ENCODE measurements at places on chromosomes 11 and 22.

GRCh38 chr22:23764899-23765881 is 2.4 kb downstream of the C22orf15 start:
- no peak for DNase-seq

DNA sequence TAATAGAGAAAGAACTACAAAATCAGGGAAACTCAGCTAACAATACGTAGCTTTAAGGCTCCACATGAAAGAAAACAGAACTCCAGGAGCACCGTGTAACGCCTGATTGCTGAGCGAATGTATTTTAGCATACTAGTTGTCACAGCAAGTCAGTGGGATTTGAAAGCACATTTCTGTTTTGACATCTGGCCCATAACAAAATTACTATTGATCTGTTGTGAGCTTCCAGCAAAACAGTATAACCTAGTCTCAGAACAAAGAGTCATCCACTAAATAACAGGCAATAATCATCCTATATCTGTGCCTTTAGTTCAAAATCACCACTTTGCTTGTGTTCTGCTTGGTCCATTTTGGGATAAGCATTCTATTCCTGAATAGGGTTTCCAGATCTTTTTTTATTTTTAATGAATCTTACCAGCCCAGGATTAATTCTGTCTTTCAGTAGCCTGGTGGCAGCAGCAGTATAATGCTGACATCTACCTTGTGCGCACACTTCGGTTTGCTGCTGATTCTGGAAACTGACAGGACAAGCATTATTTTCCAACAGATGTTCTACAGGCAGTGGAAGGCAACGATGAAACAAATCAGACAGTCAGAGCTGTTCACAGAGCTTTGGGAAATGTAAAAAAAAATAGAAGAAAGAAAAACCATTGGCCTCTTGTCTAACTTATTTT is 66.2 kb downstream of the CADM1 start:
- no peak for DNase-seq

DNA sequence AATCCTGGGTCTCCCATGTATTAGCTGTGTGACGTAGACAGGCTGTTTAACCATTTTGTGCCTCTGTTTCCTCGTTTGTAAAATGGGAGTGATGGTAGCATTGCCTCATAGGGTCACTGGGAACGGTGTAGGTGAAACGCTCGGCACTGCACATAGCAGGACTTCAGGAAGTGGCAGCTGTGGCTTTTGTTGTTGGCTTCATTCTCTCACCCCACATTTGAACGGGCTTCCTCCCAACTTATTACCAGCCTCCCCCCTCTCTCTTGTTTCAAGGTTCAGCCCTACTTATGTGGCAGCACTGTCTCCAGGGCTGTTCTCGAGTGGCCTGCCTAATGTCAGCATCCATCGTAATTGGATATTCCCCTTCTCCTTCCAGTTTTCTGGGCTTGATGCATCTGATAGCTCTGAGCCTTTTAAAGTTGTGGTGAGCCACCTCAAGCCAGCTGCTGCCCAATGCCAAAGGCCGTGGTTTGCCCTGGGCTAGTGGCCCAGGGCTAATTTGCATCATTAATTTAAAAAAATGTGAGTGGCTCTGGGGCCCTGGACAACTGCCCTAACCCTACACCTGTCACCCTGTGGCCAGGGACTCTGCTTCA is 217.8 kb upstream of the TBCEL start:
- DNase-seq = no peak

DNA sequence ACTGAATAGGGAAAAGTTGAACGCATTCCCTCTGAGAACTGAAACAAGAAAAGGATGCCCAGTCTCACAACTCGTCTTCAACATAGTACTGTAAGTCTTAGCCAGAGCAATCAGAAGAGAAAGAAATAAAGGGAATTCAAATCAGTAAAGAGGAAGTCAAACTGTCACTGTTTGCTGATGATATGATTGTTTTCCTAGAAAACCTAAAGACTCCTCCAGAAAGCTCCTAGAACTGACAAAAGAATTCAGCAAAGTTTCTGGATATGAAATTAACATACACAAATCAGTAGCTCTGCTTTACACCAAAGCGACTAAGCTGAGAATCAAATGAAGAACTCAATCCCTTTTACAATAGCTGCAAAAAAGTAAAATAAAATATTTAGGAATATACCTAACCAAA is 471.2 kb upstream of the CNTN5 start:
- no peak for DNase-seq

DNA sequence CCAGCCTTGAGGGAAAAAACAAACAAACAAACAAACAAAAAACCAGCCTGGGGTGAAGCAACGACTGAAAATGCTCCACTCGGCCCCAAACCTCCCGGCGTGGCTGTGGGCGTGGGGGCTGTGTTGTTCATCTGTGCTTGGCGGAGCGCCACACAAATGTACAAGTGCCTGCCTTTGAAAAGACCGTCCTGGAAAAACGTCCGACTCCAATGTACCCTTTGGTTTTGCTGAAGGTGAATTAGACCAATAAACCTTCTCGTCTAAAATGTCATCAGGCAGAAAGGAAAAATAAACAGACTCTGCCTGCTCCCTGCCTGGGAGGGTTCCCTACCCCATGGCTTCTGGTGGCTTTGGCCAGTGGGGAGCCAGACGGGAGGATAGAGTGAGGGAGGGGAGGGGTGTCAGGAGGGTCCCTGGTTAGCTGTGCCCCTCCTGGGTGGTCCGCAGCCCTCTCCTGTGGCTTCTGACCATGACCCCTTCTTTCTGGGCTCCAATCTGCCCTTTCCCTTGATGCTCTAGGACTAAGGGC is 93.9 kb downstream of the TRMU start:
- no peak for DNase-seq

DNA sequence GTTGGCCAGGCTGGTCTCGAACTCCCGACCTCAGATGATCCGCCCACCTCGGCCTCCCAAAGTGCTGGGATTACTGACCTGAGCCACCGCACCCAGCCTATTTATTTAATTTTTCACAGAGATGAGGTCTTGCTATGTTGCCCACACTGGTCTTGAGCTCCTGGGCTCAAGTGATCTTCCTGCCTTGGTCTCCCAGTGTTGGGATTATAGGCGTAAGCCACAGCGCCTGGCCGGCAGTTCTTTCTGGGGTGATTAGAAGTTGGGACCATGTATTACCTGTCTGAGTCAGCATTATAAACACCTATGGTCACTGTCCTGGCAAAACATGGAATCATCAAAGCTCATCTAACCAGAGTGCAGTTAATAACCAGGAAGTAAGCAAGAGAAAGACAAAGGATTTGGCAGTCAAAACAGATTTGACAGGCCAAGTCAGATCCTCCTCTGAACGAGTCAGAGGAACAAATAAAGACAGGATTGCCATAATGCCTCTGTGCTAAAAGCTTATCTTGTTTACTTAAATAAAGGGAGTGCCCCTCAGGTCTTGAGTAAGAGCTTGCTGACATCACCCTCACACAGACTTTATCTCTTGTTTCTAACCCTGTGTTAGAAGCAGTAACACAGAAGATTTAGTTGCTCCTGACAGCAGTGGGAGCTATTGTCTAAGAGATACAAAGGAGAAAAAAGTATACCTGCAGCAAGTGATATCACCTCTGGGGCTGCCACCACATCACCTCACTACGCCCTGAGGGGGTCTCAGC is 3.7 kb downstream of the SERPIND1 start:
- DNase-seq = no peak

DNA sequence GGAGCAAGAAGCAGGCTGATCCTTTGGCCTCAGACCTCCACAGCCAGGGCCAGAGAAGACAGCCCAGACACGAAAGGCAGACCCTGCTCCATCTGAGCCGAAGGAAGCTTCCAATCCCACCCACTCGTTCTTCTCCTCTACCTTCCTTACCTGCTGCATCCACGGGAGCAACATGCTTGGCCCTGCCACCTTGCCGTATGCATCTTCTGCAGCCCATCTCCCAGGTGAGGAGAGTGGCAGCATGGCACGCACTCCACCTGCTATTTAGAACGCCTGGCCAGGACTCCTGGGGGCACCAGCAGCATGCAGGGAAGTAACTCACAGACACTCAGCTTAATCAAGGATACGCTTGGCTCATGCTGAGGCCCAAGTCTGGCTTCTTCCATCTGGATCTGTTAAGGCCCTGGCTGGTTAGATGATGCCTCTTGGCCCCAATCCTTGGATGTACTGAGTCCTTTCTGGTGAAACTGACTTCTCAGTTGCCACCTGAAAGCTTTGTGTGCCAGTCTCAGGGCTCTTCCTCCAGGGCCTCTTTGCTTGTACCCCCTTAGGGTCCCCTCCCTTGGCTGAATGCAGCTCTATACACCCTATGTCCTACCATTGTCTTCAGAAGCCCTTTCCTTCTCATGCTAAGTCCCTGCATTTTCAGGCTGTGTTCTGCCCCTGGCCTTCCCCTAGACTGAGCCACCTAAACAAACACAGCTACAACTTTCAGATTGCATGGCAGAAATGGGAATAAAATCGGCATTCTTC is 604.9 kb downstream of the BUD13 start:
- DNase-seq = no peak

DNA sequence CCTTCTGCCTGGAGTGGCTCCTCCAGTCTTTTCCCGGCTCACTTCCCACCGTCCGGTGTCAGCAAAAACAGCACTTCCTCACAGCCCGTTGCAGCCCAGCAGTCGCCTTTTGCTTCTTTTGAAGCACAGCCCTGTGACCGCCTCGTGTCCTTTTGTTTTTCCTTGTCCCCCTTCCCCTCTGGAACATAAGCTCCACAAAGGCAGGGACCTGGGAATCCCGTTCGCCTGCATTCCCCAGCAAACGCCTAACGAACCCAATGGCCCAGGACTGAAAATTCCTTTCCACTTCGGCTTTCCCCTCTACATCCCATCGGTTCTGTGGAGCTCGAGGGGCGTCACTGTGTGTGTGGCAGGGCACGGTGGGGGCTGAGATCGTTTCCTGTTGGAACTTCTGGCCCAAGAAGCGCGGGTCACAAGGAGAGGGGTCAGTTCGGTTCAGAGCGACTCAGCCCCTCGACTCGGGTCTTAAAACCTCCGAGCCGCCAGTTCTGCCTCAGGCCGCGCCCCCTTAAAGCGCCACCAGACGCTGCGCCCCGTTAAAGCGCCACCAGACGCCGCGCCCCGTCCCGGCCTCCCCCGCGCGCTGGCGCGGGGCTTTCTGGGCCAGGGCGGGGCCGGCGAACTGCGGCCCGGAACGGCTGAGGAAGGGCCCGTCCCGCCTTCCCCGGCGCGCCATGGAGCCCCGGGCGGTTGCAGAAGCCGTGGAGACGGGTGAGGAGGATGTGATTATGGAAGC is 841 bp downstream of the RIC8A start:
- DNase-seq = peak; percentile 92

DNA sequence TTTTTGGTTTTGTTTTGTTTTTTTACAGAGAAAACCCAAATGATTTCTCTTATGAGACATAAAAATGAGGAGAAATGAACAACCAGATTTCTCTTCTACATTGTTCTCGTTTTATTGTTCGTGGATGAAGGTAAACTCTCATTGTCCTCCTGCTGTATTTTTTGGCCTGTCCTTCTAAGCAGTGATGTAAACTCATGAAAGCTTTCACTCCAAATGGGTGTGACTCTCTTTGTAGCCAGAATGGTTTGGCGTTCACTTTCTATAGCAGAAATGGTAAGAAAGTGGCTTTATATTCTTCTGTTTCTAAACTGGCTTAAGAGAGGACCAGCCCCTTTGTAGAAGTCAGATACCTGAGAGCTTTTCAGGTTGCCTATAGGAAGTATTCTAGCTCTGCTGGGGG is 15.5 kb upstream of the BMAL1 start:
- no peak for DNase-seq

- no peak for DNase-seq
These were observed 43.8 kb upstream of the LYVE1 start for GRCh38 chr11:10611979-10612862.

- DNase-seq = no peak
These were observed 76.9 kb downstream of the KCNJ1 start for GRCh38 chr11:128790196-128790595.

DNA sequence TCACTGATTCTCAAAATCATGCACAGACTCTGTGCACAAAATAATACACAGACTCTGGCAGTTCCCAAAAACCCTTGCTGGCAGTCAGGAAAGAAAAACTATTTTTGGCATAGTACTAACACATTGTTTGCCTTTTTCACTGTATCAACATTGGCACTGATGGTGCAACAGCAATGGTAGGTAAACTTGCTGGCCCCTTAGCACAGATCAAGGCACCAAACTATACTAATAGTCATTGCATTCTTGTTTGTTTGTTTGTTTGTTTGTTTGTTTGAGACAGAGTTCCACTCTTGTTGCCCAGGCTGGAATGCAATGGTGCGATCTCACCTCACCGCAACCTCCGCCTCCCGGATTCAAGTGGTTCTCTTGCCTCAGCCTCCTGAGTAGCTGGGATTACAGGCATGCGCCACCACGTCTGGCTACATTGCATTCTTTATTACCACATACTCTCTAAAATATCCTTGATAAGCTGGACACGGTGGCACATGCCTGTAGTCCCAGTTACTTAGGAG is 81.0 kb upstream of the SLC6A5 start:
- no peak for DNase-seq

- DNase-seq = no peak
These were observed 87.1 kb upstream of the TMEM45B start for GRCh38 chr11:129728581-129728980.

DNA sequence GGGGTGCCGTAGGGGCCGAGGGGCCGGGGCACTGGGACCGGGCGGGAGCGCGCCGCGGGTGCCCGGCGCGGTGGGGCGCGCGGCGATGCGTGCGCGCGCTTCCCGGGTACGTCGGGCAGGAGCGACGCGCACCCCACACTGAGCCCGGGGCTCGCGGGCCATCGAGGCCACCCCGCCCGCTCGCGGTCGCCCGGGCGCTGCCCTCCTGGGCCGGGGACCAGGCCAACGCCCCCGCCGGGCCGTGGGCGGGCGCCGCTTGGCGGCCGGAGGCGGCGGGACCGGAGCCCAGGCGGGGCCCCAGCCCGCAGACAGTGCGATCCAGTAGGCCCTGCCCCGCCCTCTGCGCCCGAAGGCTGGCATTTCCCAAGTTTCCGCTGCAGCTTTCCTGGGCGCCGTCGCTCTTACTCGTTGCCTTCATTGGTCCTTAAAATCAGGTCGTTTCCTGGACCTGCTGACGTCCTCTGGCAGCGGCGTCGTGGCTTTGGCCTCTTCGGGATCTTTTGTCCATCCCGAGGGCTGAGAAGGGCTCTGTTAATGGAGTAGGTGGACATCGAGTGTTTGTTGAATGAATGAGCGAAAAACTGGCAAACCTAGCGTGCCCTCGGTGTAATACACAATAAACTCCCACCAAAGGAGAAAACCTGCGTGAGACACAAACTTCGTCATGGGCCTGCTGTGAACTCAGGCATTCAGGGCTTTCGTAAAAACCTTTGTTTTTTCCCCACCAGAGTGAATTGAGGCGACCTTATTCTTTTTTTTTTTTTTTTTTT is 638 bp downstream of the PARVA start:
- DNase-seq = peak; percentile 21

GRCh38 chr22:47101321-47101885 is 339.0 kb downstream of the TBC1D22A start:
- DNase-seq = no peak

All from activated naive CD8-positive, alpha-beta T cell treated with anti-CD3 and anti-CD28 coated beads for 36 hours (primary cell).